ENCODE measurements at places on chromosomes 1 and 21.

DNA sequence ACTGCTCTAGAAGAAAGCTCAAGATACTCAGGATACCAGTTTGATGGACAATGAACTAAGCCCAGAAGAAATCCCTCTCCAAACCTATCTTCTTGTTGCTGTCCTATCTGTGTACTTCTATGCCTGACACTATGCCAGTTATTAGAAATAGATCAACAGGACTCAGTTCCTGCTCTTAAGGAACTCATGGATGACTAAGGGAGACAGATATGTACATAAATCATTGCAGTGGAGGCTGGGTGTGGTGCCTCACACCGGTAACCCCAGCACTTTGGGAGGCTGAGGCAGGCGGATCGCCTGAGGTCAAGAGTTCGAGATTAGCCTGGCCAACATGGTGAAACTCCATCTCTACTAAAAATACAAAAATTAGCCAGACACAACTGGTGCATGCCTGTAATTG lies 42.4 kb upstream of the AK4 start:
- no peak for DNase-seq

DNA sequence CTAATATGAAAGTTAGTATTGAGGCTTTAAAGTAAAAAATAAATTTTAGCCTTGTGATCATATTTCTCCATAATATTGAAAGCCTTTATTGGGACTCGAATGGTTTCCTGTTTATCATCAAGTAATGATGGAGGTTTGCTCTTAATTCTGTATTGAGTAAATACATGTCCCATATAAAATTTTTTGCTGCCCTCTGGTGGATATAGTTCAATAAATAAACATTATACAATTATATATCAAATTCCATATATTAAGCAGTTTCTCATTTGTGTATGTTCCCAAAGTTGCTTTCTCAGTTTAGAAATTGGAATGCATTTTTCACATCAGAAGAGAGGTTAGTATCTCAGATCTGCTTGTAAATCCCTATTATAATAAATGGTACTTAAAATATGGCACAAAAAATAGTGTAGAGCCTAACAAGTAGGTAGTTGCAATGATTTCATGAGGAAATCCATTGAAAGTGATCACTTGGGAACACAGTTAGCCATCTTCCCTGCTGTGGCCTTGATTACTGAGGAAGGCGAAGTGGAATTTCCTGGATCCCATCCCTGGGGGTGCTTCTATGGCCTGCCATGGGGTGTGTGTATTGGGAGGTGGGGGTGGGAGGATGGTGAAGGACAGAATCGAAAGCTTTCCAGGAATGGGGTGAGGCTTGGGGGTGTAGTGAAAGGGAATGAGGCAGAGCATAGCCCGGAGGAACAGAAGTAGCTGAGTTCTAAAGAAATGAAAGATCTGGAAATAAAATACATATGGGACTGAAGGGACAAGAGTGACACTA lies 84.1 kb upstream of the C21orf91 start:
- DNase-seq, result peak; percentile 62

DNA sequence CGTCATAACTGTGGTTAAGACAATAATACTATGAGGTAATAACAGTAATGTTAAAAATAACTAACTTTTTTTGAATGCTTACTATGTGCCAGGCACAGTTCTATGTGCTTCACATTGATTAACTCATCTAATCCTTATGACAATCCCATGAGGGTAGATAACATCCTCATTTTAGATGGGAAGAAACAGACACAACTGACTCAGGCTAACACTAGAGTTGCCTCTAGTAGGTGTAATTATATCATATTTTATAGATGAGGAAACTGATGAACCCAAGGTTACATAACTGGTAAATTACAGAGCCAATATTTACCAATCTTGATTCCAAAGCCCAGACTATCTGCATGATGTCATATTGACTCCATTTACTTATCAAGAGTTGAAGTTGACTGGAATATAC lies 23.5 kb downstream of the SERPINC1 start:
- no peak for DNase-seq

DNA sequence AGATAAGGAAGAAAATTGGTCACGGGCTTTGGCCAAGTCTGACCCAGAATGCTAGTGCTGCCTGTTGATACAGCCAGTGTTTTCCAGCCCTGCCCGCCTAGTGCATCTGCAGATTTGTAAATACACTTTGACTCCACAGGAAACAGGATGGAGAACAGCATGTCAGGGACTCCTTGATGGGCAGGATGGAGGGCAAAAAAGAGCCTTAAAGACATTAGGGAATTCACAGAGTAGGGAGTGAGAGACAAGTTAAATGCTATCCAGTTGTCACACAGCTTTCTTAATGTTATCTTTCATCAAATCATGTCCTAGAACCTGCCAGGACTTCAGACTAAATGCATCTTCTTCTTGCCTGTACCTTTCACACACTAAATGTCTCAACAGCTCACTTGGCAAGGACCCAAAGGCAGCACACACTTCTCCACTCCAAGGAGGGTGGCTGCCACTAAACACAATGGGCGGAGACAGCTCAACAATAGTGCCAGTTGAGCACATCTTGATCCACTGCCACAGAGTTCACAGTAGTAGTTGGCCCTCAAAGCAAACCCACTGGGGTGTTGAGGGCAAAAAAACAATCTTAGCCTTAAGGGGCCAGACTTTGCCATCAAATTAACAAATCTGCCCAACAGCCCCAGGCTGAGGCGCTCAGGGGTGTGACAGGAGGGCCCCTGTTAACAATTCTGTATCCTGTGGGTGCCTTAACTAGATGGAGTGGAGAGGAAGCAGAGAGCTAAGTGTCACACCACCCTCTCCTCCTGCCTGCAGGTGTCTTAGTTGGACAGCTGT lies 2.7 kb downstream of the HIVEP3 start:
- DNase-seq, result no peak

GRCh38 chr1:113405573-113405972 lies 15.3 kb downstream of the MAGI3 start:
- DNase-seq, result no peak

GRCh38 chr1:234529950-234530237 lies 50.9 kb upstream of the TARBP1 start:
- DNase-seq, result no peak

- DNase-seq, result no peak
Observed at GRCh38 chr1:84918726-84919336, 25.8 kb upstream of the LPAR3 start.

GRCh38 chr1:34549199-34549598 lies 205.6 kb upstream of the GJB5 start:
- DNase-seq, result no peak

GRCh38 chr1:233463333-233463732 lies 135.8 kb downstream of the MAP3K21 start:
- no peak for DNase-seq

GRCh38 chr1:56816909-56817308 lies 2.3 kb downstream of the FYB2 start:
- DNase-seq, result no peak

GRCh38 chr1:25737130-25737529 lies 62.9 kb upstream of the SELENON start:
- no peak for DNase-seq

GRCh38 chr1:180178511-180179161 lies 24.0 kb downstream of the QSOX1 start:
- peak; percentile 71 for DNase-seq

- no peak for DNase-seq
Observed at GRCh38 chr1:53368314-53369033, 40.6 kb upstream of the LRP8 start.

- DNase-seq, result no peak
Observed at GRCh38 chr1:151612501-151613281, 841 bp downstream of the SNX27 start.

DNA sequence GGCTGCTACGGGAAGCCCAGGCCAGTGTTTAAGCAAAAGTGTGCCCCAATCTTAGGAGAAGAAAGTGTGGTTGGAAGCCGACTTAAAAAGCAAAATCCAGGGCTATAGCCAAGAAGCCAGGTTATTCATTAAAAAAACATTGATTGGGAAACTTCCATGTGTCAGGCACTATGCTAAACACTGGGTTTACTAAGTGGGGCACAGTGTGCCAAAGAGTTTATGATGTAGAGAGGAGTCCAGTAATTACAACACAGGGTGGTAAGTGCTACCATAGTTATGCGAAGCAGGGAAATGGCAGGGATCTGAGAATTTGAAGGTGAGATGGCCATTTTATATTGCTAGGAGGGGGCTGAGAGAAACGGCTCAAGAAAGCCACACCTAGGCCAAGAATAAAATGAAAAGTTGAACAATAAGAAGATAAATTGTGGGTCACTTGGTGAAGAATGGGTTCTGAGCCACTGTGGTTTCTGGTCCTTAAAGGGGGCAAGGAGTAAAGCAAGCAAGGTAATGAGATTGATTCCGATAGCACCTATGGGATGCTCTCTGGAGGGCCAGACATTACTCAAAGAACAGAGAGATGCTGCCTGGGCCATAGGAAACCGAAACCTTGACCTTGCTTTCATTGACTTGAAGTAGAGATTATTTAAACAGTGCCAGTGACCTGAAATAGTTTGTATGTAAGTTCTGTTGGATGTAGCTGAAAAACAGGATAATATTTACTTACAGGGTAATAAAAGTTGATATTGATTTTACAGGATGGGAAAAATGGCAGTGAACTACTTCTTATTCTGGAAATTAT lies 177.8 kb downstream of the GIPC2 start:
- peak; percentile 77 for DNase-seq

DNA sequence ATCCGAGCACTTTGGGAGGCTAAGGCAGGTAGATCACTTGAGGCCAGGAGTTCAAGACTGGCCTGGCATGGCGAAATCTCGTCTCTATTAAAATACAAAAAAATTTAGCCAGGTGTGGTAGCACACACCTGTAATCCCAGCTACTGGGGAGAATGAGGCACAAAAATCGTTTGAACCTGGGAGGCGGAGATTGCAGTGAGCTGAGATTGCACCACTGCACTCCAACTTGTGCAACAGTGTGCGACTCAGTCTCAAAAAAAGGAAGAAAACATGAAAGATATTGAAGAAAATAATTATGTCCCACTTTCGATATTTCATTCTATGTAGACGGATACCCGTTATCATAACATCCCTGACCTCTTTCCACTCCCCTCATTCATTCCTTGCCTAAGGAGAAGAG lies 19.2 kb downstream of the TUT4 start:
- no peak for DNase-seq

- peak; percentile 2 for DNase-seq
Observed at GRCh38 chr21:26550326-26550725, 22.8 kb downstream of the CYYR1 start.

- DNase-seq, result no peak
Observed at GRCh38 chr1:154711416-154711815, 103.4 kb upstream of the ADAR start.

DNA sequence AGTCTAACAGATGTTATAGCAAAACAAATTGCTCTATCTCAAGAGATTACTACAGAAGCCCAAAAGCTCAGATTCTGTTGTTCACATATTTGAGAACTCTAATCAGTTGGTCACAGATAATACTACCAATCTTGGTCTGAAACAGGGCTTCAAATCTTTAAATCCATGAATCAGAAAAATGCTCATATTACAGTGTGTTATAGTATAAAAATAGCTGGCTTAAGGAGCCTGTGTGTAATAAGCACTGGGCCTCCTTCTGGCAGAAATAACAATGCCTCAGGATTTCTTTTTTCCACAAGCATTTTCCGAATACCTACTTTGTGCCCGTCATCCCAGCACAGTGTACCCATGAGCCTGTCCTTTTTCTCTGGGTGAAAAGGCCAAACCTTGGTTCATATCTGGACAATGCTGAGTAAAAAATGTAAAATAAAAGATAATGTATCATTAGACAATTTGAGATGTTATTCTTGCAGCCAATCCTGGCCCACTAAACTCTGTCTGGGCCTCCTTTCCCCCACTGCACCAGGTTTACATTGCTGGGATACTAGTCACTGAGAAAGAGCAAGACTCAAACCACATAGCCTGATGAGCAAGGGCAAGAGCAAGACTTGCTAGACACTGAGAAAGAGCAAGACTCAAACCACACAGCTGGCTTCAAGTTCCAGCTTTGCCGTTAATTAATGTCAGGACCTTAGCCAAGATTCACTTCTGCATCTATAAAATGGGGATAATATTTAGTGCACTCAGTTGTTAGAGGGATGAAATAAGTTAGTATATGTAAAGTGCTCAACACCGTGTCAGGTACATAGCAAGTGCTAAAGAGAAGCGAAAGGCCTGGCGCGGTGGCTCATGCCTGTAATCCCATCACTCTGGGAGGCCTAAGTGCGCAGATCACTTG lies 17.0 kb upstream of the ADAR start:
- DNase-seq, result peak; percentile 62

DNA sequence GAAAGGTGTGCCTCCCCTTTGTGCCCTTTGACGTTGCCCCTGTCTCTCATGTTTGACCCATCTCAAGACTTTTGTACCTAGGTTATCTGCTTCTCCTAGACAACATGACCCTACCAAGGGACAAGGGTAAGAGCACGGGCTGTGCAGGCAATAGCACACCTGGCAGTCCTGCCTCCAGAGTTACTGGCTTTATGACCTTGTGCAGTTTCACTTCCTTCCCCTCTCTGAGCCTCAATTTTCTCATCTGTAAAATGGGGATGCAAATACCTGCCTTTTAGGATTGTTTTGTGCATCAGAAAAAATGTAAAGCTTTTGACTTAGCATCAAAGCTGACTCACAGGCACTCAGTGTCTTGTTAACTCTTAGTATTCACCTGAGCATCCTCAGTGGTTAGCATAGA lies 36.4 kb downstream of the ELK4 start:
- no peak for DNase-seq
